ENCODE measurements at places on chromosomes 2 and 18. TPM values are rescaled to one million over a fixed set of nuclear protein-coding genes. Genes with fewer than 3 reads are reported as not detected.

CFAP65 gene
- polyA plus RNA-seq: 0.27 TPM

HTR2B gene
- 12.5 TPM for polyA plus RNA-seq

SGO2 gene
- 15.0 TPM for polyA plus RNA-seq

VSNL1 gene
- polyA plus RNA-seq: 4.5 TPM
